ENCODE measurements at places on chromosomes 3 and 15. TPM values are rescaled to one million over a fixed set of nuclear protein-coding genes. Genes with fewer than 3 reads are reported as not detected.

- no peak for DNase-seq
Observed at GRCh38 chr15:47367726-47368390, 349.4 kb upstream of the SEMA6D start.

GRCh38 chr15:101554115-101554915, 64.8 kb upstream of the PCSK6 start:
- no peak for DNase-seq

The SLC6A1 gene
- polyA plus RNA-seq: not detected

DNA sequence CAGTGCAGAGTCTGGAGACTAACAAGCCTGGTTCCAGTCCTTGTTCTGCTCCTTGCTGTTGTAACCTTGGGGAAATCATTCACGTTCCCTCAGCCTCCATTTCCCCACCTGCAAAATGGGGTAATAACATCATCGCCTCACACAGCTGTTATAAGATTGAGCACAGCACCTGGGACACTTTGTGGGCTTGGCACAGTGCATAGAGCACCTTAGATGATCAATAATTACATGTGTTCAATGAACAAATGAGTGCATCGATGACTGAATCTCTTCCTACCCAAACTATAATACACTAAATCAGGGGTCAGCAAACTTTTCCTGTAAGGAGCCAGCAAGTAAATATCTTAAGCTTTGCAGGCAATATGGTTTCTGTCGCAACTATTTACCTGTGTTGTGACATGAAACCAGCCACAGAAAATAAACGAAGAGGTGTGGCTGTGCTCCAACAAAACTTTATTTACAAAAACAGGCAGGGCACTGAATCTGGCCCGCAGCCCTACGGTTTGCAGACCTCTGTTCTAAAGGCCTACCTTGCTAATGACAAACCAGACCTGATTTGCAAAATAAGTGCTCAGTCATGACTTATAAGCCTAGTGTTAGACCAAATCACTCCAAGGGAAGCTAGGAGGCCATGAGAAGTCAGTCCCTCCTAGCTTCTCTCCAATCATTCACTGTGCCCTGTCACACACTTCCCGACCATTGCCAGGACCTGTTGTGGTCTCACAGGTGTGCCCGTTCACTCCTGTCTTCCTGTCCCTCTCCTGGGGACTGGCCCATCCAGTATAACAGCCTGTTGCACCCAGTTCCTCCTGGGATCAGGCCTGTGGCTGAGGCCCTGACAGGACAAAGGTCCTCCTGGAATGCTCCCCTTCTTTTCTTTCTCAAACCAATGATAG, 149.4 kb upstream of the WNT5A start:
- no peak for DNase-seq

- no peak for DNase-seq
Observed at GRCh38 chr3:14242490-14243311, 64.1 kb downstream of the LSM3 start.

The TMEM45A gene
- 133 TPM for polyA plus RNA-seq

DNA sequence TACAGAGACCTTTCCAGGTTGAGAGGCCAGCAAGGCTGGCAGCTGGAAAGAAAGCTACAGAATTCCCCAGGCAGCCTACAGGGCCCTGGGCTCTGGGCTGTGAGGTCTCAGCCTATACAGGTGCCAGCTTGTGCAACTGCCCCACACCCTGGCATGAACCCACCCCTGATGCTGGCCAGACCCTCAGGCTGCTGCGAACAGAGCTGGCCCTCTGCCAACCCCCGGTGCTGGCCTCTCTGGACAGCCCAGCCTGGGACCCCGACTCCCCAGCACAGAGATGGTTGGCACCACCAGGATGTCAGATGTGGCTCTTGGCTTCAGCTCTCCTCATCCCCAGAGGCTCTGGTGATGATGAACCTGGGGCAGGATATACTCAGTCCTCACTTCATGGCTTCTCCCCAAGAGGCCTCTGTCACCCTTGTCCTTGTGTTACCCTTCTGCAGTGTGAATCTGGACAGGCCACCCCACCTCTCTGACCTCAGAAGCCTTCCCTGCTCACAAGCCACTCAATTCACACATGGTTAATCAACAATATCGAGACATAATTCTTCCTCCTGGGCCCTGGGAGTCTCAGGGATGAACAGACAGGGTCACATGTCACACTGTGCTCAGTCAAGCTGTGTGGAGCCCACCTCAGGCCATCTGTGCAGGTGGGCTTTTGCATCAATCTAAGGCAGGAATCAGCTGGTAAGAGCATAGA, 11.0 kb upstream of the BFSP2 start:
- no peak for DNase-seq

DNA sequence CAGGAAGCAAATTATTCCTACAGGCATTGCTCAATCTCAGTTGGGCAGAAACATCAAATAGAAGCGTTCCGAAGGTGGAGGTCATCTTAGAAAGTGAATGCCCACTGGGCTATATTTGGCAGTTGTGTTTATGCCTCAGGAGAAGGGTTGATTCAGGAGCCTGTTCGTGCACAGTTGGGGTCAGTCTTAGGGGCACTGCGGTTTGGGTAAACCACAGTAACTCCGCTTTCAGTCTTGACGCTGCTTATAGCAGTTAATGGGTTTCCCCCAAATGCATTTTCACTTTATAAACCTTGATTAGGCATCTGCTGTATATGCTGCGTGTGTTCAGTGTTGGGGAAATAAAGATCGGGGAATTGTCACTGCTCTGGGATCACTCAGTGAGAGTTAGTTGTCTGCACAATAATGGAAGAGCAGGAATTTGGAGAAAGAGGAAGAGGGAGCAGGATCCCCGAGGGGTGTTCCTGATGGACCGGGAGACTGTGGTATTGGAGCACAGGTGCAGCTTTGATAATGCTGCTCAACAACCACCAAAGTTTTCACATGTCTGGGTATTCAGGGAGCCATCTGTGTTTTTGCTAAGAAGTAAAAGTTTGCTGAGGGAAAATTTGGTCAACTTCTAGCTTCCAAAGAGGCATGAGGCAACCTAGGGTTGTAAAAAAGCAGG, 124.3 kb upstream of the EIF1B start:
- no peak for DNase-seq

DNA sequence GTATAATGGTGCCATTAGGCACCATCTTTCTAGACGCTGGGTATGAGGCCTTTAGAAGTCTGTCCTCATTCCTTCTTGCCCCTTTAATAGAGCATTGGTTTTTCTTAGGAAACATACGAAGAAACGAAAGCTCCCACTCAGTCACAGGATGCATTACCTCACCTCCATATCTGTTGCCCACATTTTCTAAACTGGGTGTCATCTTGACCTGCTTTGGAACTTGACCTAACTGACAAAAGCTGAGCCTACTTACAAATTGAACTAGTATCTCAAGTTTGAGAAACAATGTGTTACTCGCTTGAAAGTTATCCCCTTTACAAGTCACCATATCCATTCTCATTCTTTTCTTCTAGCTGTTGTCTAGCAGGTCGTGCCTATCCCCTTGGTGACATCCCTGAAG, 102.7 kb downstream of the VPS8 start:
- DNase-seq: no peak

- DNase-seq: no peak
Observed at GRCh38 chr3:168828943-168829342, 733.2 kb upstream of the GOLIM4 start.

The HERC2 gene
- polyA plus RNA-seq: 25.6 TPM

GRCh38 chr3:134618478-134619300, 32.1 kb downstream of the KY start:
- no peak for DNase-seq

DNA sequence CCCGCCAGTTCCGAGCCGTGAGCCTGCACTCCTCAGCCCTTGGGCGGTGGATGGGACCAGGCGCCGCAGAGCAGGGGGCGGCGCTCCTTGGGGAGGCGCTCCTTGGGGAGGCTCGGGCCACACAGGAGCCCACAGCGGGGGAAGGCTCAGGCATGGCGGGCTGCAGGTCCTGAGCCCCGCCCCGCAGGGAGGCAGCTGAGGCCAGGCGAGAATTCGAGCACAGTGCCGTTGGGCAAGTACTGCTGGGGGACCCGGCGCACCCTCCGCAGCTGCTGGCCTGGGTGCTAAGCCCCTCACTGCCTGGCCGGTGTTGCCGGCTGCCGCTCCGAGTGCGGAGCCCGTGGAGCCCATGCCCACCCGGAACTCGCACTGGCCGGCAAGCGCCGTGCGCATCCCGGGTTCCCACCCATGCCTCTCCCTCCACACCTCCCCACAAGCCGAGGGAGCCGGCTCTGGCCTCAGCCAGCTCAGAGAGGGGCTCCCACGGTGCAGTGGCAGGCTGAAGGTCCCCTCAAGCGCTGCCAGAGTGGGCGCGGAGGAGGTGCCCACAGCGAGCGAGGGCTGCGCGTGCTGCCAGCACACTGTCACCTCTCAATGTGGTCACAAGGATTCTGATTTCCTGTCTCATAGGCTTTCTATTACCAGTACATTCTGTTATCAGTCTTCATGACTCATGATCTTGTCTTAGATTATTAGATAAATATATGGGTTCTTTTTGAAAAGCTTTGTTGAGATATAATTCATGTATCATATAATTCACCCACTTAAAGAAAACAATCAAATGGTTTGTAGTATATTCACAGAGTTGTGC, 44.0 kb upstream of the LRIG1 start:
- DNase-seq: no peak

GRCh38 chr3:144295613-144296012, 324.0 kb downstream of the DIPK2A start:
- DNase-seq: no peak

The CCDC80 gene
- 2,264 TPM for polyA plus RNA-seq

DNA sequence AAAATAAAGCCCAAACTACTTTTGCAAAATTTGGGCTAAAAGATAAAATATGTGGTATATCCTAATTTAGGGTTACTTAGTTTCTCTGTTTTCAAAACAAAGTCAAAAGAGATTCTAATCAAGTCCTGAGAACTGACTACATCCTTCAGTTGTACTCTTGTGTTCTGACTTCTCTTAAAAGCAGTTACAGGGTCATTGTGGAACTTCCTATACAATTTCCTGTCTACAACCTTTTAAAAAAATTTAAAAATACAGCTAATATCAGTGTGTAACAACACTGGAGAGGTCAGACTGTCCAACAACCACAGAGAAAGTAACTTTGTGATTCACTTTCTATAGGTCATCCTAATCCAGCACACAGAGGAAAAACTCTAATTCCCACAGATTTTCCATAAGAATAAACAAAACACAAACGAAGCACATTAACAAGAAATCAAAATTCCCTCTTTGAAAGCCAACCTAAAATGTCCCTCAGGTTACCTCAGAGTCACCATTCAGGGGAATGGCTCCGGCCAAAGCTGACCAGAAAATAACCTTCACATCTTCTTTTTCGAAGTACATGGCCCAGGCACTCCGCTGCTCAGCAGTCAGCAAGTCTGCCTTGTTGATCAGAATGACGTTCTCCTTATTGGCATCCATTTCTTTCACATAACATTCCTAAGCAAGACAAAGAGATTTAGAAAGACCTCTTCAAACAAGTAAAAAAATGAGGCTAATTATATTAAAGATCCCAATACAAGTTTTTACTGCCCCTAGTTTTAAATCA, 13.3 kb downstream of the LSG1 start:
- no peak for DNase-seq

GRCh38 chr15:32004249-32004648, 26.1 kb upstream of the CHRNA7 start:
- no peak for DNase-seq

GRCh38 chr3:71586810-71587242, 3.3 kb upstream of the FOXP1 start:
- no peak for DNase-seq

DNA sequence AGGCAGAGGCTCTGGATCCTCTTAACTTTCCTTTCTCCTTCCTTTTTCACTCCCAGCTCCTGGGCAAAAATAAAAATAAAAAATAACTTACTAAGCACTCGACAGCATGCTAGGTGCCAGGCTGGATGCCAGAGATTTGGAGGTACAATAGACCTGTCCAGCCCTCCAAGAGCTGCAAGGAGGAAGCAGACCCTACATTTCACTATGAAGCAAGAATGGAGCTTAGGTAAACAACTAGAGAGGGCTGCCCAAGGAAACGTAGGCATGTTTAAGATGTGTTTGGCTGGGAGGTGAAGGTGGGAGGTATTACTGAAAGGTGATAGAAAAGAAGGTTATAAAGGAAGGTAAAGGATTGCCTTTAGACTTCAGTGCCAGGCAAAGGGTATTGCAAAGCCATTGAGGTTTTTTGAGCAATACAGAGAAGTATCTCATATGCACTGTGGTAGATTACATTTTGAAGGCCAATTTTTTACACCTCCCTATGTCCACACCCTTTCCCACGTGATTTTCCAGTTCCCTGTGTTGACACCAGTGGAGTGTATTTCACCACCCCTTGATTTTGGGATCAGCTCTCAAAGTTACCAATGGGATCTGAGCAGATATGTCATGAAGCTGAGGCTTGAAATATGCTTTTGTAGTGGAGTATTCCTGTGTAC, 69.1 kb downstream of the DCLK3 start:
- peak; percentile 39 for DNase-seq

DNA sequence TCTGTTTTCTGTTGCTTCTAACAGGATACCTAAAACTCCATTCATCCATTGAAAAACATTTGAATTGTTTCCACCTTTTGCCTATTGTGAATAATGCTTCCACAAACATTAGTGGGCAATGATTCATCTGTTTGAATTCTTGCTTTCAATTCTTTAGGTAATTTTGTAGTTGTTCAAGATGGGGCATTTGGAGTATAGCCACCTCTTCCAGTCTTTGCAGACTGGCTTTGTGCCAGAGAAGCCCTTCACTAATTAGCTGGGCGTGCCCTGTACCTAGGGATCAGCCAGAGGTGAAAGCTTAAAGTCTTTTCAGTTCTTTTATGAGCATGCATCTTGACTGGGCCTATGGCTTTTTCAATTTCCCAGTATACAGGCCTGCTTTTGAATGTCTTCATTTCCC, 10.9 kb downstream of the RTP1 start:
- DNase-seq: peak; percentile 68

GRCh38 chr3:100030346-100030745, 84.0 kb downstream of the FILIP1L start:
- DNase-seq: peak; percentile 30

The U2SURP gene
- polyA plus RNA-seq: 66.1 TPM

The PLSCR2 gene
- polyA plus RNA-seq: not detected

The ACTRT3 gene
- 3.3 TPM for polyA plus RNA-seq

DNA sequence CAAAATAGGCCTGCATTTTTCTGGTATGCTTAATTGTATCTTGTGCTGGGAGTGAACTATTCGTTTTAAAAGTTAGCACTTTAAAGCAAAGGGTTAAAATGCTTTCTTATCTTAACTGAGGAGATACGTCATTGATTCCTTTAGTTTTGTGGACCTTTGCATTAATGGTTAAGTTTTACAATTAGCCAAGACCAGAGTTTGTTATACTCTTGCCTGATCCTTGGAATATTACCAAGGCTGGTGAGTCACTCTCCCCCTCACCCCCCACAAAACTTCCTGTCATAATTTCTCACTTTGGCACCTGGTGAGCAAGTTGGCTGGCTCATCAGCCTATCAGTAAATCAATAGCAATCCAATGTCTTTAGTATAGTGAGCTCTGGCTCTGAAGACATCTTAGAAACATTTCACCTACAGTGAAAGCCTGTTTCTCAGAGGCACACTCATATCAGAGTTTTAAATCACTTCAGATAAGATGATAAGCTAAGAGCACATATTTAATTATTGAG, 26.7 kb downstream of the SLC2A2 start:
- DNase-seq: peak; percentile 64

The CADPS gene
- polyA plus RNA-seq: 3.0 TPM
